ENCODE measurements at places on chromosomes 6 and 20. TPM values are rescaled to one million over a fixed set of nuclear protein-coding genes. Genes with fewer than 3 reads are reported as not detected.

The RGL2 gene
- total RNA-seq: 33.2 TPM

The TRIM15 gene
- not detected for total RNA-seq

The HLA-G gene
- total RNA-seq: not detected

The SLC22A16 gene
- total RNA-seq: not detected

The STX11 gene
- 21.1 TPM for total RNA-seq

The ADGRF1 gene
- not detected for total RNA-seq

The SMOC2 gene
- total RNA-seq: not detected

The PI3 gene
- total RNA-seq: not detected

The RPL7L1 gene
- total RNA-seq: 85.9 TPM

The EPB41L1 gene
- total RNA-seq: 22.4 TPM

The SRSF12 gene
- under 0.01 TPM for total RNA-seq

The OR2H2 gene
- not detected for total RNA-seq

The MRPL18 gene
- total RNA-seq: 63.0 TPM

The HFE gene
- 2.4 TPM for total RNA-seq

The TSBP1 gene
- total RNA-seq: not detected

The MAD2L1BP gene
- total RNA-seq: 23.3 TPM

The SLC4A11 gene
- total RNA-seq: 26.0 TPM

The MLIP gene
- total RNA-seq: 1.3 TPM

The MCCD1 gene
- total RNA-seq: not detected

The FABP7 gene
- not detected for total RNA-seq

The MCUR1 gene
- total RNA-seq: 6.5 TPM

The IP6K3 gene
- total RNA-seq: not detected

The ITPR3 gene
- 17.8 TPM for total RNA-seq

The IRAK1BP1 gene
- 1.6 TPM for total RNA-seq

The GPR63 gene
- under 0.01 TPM for total RNA-seq

The RIPPLY2 gene
- 0.51 TPM for total RNA-seq

The SPATS1 gene
- not detected for total RNA-seq

The PROCR gene
- total RNA-seq: 83.1 TPM

The TNFRSF21 gene
- total RNA-seq: 120 TPM

The PARD6B gene
- total RNA-seq: 0.39 TPM

The NKX2-4 gene
- not detected for total RNA-seq

The TGM2 gene
- total RNA-seq: 408 TPM

The TAAR2 gene
- total RNA-seq: not detected

The DEFB132 gene
- not detected for total RNA-seq

The SUMO4 gene
- 1.0 TPM for total RNA-seq

The DEFB127 gene
- not detected for total RNA-seq

The RIPOR2 gene
- total RNA-seq: 0.13 TPM

The TINAG gene
- total RNA-seq: not detected

The NEURL2 gene
- total RNA-seq: 2.3 TPM

Measured in dermis microvascular lymphatic vessel endothelial cell (primary cell).